ENCODE measurements at places on chromosomes 16 and 17. TPM values are rescaled to one million over a fixed set of nuclear protein-coding genes. Genes with fewer than 3 reads are reported as not detected.
A peak's percentile ranks its signal among the peaks of the same experiment; 100 is the strongest.

- no peaks in the 10 kb centered on the region for H3K4me1 ChIP-seq
- H3K36me3 ChIP-seq: no peaks in the 10 kb centered on the region
- H3K27ac ChIP-seq: no peak overlapping the region
Observed at GRCh38 chr17:57009737-57010445, 32.0 kb downstream of the SCPEP1 start.

The KRT39 gene
- total RNA-seq: 3.8 TPM

- no peaks in the 10 kb centered on the region for H3K36me3 ChIP-seq
- no peak for DNase-seq
- peaks cover 8% of the 10 kb centered on the region for H3K4me1 ChIP-seq
- no peak overlapping the region for H3K27ac ChIP-seq
- H3K27me3 ChIP-seq: no peaks in the 10 kb centered on the region
Observed at GRCh38 chr17:41925991-41926590, 4.3 kb upstream of the ODAD4 start.

The GP1BA gene
- total RNA-seq: 0.04 TPM

The TANC2 gene
- 52.8 TPM for total RNA-seq

The TEDC2 gene
- total RNA-seq: 5.3 TPM

DNA sequence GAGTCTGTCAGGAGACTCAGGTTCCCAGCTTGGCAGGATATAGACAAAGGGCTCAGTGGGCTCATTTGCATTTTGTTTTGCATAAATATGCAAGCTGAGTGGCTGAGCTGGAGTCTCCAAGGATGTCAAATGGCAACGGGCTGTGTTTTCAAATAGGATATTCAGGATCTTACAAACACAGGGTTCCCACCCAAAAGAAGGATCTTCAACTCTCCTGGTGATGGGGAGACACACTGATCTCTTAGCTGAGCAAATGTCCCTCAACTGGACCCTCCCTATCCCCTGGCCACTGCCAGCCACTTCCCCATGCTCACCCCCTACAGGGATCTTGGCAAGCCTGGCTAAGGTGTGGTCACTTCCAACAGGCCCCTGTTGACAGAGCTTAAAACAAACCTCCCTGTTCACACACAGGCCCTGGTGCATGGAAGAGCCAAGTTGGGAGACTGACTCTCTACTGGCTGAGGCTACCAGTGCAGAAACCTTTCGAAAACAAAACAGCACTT, 61.6 kb downstream of the SOX9 start:
- no peak overlapping the region for H3K27ac ChIP-seq
- H3K4me3 ChIP-seq: no peak overlapping the region
- no peak for DNase-seq
- no peaks in the 10 kb centered on the region for H3K36me3 ChIP-seq

DNA sequence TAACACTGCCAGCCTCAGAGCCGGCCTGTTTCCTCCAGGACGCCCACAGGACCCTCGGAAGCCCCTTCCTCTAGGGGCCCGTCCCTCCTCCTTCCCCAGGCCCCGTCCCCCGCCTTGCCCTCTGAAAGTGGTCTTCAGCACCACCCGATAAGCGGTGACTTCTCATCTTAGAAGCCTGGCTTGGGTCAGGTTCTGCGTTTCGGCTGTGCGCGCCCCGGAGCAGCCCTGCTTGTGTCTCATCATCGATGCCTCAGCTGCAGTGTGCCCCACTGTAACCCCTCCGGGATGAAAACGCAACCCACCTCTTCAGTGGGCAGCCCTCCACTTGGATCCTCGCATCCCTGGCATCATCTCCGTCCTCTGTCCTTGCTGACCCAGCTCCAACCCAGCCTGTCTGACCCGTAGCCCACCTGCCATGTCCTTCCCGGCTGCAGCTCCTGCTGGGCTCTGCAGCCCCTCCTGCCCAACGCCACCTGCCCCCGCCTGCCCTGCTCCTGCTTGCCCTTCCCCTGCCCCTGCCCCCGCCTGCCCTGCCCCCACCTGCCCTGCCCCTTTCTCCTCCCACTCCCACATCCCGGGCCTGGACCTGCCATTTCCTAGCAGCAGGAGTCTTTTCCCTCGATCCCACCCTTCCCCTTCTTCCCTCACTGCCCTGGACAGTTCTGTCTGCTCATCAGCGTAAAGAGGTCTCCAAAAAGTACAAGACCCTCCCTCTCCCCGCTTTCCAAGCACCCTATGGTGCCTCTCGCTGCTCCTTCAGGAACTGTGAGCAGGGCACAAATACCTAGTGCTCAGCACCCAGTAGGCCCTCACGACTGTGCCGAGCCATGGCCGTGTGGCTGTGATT, 112.5 kb upstream of the CHMP6 start:
- no peaks in the 10 kb centered on the region for H3K27me3 ChIP-seq
- H3K27ac ChIP-seq: no peak overlapping the region
- DNase-seq: no peak
- H3K4me1 ChIP-seq: peaks cover 23% of the 10 kb centered on the region
- H3K4me3 ChIP-seq: no peak overlapping the region

GRCh38 chr17:77381185-77381700, 240.5 kb downstream of the SEC14L1 start:
- no peak for DNase-seq
- peaks cover 95% of the 10 kb centered on the region for H3K4me1 ChIP-seq
- H3K27me3 ChIP-seq: no peaks in the 10 kb centered on the region
- peaks cover 15% of the 10 kb centered on the region for H3K36me3 ChIP-seq
- peak overlapping the region; percentile 13 for H3K27ac ChIP-seq

DNA sequence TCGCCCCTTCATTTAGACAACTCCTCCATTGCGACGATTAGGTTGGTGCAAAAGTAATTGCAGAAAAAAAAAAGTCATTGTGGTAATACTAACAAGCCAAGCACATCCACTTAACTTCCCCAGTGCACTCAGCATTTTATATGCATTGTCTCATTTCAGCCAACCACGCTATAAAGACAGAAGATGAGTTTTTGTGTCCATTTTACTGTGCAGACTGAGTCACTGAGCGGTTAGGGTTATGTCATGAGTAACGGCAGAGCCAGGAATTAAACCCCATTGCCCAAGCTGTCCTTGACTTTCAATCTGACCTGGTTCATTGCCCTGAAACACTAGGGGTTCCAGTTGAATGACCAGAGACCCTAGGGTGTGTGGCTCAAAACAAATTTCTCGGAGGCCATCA, 218.7 kb downstream of the XYLT1 start:
- H3K4me3 ChIP-seq: no peak overlapping the region
- no peaks in the 10 kb centered on the region for H3K27me3 ChIP-seq
- H3K4me1 ChIP-seq: peaks cover 2% of the 10 kb centered on the region
- no peak for DNase-seq
- H3K36me3 ChIP-seq: no peaks in the 10 kb centered on the region

The ADAD2 gene
- total RNA-seq: 0.40 TPM

- no peaks in the 10 kb centered on the region for H3K4me1 ChIP-seq
- DNase-seq: no peak
- H3K27me3 ChIP-seq: no peaks in the 10 kb centered on the region
- H3K27ac ChIP-seq: no peak overlapping the region
- H3K36me3 ChIP-seq: no peaks in the 10 kb centered on the region
- H3K4me3 ChIP-seq: no peak overlapping the region
Observed at GRCh38 chr16:80639636-80640035, 98.8 kb downstream of the DYNLRB2 start.

The TBX4 gene
- total RNA-seq: 20.0 TPM

The MT4 gene
- total RNA-seq: not detected

The ABCC1 gene
- total RNA-seq: 3.0 TPM

DNA sequence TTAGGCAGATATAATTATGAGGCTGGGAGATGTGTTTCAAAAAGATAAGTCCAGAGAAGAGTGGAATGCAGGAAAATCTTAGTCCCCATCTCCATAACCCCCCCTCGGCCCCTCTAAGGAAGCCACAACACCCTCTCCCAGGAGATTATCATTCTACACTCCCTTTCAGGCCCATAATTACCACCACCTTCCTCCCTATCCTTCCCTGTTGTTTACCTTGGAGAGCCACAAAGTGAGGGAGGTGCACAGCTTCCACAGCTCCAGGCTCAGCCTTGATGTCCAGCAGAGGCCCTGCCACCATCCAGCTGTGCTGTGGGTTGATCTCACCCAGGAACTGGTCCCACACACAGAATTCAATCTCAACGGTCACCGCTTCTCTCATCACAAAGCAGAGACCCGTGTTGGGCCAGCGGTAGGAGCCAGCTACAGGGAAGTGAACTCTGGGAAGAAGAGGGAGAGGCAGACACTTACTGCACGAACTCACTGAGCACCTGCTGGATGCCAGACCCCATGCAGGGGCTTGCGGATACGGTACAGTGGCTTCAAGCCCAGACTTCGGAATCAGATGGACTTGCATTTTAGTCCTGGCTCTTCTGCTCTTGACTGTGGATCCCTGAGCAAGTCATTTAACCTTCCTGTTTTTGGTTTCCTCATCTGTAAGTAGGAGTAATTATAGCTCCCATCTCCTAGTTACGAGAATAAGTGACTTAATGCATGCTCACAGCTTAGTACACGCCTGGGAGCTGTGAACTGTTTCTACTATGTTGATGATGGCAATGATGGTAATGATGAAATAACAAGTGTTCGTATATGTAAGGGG, 44.1 kb downstream of the MIS12 start:
- no peak overlapping the region for H3K4me3 ChIP-seq
- H3K4me1 ChIP-seq: peaks cover 27% of the 10 kb centered on the region
- DNase-seq: no peak
- H3K36me3 ChIP-seq: no peaks in the 10 kb centered on the region
- no peaks in the 10 kb centered on the region for H3K27me3 ChIP-seq
- H3K27ac ChIP-seq: no peak overlapping the region

DNA sequence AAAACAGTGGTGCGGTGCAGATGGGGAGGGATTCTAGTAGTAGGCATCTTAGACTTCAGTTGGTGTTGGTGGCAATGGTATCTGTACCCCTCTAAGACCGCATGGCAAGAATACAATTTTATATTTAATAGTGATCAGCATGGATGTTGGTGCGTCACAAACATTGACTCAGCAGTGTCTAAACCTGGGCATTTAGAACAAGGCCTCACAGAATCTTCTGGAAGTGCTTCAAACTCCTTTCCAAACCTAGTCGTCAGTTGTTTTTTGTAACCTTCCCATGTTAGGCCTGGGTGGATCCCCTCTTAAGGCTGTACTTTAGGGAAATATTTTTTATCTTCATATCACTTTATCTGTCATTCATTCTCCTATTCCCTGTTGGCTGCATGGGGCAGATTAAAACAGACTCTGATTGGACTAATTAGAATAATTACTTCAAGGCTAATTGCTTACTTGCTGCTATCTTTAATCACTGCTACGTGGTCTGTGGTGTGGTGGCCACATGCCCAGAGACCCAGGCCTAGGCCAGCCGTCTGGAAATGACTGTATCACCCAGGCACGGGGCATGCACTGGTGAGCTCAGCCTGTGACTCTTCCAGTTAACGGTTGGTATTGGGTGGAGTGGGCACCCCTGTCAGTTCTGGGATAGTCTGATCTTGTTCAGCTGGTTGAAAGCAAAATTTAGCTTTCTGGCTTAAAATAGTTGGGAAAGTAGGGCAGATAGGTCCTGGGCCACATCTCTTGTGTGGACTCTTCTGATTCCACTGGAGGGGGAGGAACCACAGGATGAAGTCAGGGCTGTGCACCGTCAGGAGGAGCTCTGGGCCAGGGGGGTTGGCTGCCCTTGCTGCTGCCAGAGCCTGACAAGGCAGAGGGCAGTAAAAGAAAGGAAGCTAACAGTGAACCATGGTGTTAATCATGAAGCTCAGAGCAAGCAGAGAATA, 4.5 kb downstream of the ALKBH5 start:
- no peaks in the 10 kb centered on the region for H3K27me3 ChIP-seq
- peaks cover 60% of the 10 kb centered on the region for H3K4me1 ChIP-seq
- H3K36me3 ChIP-seq: peaks cover 39% of the 10 kb centered on the region
- H3K27ac ChIP-seq: no peak overlapping the region
- no peak for DNase-seq
- H3K4me3 ChIP-seq: no peak overlapping the region

The PRSS22 gene
- not detected for total RNA-seq

DNA sequence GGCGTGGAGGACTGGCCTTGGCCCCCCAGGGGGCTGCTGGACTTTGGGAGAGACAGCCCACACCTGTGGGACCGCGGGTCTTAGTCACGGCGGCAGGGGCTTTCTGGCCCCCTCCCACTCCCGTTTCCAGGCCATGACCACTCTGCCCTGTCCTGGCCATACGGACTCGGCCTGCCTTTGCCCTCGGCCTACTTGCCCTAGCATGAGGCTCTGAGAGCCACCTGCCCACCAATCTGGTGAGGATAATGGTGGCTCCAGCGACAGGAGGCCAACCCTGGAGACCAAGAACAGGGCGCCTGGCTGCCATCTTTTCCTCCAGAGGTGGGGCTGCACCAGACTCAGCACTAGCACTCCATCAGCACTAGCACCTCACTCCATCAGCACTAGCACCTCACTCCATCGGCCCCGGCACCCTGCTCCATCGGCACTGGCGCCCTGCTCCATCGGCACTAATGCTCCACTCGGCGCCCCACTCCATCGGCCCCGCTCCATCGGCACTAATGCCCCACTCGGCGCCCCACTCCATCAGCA, 7.0 kb downstream of the ZNF213 start:
- no peak overlapping the region for H3K4me3 ChIP-seq
- DNase-seq: no peak
- peaks cover 57% of the 10 kb centered on the region for H3K36me3 ChIP-seq
- H3K4me1 ChIP-seq: peaks cover 40% of the 10 kb centered on the region
- H3K27me3 ChIP-seq: no peaks in the 10 kb centered on the region
- H3K27ac ChIP-seq: no peak overlapping the region

DNA sequence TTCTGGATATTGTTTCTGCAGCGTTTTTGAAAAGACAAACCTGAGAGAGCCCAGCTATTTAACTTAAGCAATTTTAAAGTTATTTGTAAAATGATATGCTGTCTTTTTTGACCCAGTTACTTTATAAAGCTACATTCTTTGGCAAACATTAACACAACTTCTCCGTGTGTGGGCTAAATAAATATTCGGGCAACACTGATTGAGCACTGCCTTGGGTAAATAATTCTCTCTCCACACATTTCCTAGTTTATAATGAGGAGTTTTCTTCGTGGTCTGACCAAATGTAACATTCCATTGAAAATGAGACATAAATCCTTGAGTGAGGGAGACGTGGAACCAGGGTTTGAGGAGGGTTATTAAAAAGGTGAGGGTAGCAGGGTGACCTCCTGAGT, 142.8 kb downstream of the WWOX start:
- no peaks in the 10 kb centered on the region for H3K4me1 ChIP-seq
- H3K4me3 ChIP-seq: no peak overlapping the region
- H3K27me3 ChIP-seq: no peaks in the 10 kb centered on the region
- DNase-seq: peak; percentile 21

- H3K27me3 ChIP-seq: peaks cover 47% of the 10 kb centered on the region
- H3K27ac ChIP-seq: no peak overlapping the region
- no peaks in the 10 kb centered on the region for H3K4me1 ChIP-seq
- no peak overlapping the region for H3K4me3 ChIP-seq
Observed at GRCh38 chr17:79137015-79137788, 62.6 kb downstream of the ENGASE start.

DNA sequence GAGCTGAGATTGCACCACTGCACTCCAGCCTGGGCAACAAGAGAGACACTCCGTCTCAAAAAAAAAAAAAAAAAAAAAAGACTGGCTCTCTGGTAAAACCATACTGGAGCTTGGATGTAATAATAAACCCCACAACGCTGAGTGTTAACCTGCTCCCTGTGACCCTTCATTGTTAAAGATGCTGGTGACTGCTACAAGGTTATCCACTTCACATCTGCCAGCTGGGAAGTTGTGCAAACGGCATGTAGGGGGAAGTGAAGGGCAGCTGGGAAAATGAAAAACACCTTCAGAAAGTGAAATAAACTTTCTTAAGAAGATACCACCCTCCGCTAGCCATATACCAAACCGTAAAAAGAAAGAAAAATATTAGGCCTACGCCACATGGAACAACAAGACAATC, 131.0 kb upstream of the NUDT7 start:
- no peak overlapping the region for H3K27ac ChIP-seq
- no peak for DNase-seq
- peaks cover 7% of the 10 kb centered on the region for H3K27me3 ChIP-seq
- no peaks in the 10 kb centered on the region for H3K4me1 ChIP-seq
- H3K36me3 ChIP-seq: no peaks in the 10 kb centered on the region
- no peak overlapping the region for H3K4me3 ChIP-seq
